ENCODE measurements at places on chromosomes 7 and 10.

GRCh38 chr10:123039632-123039930 lies 30.8 kb downstream of the ACADSB start:
- DNase-seq, result no peak

GRCh38 chr7:111090846-111091245 lies at the start of gene LRRN3:
LRRN3 (plus strand) TSS chr7:111091127; CDS start chr7:111122773, 31,646 bp downstream.
- no peak for DNase-seq

DNA sequence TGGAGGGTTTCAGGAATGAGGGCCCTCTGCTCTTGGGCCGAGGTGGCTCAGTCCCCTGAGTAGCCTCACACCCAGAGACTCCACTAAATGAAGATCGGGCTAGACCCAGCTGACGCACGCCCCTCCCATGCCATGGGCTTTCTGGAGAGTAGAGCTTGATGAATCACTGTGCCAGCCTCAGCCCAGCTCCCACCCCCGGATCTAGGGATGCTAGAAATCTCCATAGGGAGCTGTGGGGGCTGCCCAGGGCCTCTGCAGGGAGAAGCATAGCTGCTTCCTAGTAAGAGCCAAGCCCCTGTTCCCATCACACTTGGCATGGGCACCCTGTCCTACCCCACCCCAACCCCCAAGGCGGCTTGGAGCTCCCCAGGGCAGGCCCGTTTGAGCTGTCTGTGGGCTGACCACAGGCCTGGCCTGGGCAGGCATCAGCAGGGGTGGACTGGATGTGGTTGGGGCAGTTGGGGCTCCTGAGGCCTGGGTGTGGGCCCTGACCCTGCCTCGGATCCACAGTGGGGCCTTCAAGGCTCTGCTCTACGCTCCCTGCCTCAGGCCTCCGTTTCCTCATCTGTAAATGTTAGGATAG lies 121.2 kb downstream of the ZMIZ1 start:
- DNase-seq, result no peak

DNA sequence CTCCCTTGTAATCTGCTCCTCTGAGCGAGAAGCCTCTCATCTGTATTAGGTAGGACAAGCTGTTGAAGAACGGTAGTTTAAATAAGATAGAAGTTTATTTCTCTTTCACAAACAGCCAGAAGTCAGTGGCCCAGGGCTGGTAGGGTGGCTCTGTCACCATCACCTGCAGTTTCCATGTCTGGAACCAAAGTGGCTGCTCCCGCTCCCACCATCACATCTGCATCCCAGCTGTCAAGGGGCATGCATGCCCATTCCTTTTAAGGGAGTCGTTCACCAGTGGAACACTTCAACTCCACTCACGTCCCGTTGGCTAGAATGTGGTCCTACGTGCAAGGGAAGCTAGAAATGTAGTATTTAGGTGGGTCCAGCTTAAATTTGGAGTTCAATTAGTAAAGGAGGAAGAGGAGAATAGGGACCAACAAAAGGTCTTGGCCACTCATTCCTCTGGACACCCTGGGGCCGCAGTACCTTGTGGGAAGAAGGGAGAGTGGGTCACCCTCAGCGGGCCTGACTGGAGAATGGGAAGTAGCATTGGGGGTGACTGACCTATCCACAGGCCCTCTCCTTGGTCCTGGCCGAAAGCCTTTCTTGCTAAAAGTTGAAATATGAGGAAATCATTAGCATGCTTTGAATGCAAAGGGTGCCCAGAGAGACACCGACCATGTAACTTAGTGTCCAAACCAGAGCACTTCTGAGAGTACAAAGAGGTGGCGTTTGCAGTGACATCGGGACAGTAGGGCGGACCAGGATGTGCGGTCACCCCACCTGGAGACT lies 48.0 kb downstream of the ELFN1 start:
- no peak for DNase-seq

GRCh38 chr7:121049897-121050296 lies 61.4 kb downstream of the CPED1 start:
- no peak for DNase-seq

GRCh38 chr7:79458796-79459195 lies 5.3 kb upstream of the MAGI2 start:
- no peak for DNase-seq

- no peak for DNase-seq
Measured at GRCh38 chr7:32115831-32116230, 45.6 kb upstream of the PDE1C start.

DNA sequence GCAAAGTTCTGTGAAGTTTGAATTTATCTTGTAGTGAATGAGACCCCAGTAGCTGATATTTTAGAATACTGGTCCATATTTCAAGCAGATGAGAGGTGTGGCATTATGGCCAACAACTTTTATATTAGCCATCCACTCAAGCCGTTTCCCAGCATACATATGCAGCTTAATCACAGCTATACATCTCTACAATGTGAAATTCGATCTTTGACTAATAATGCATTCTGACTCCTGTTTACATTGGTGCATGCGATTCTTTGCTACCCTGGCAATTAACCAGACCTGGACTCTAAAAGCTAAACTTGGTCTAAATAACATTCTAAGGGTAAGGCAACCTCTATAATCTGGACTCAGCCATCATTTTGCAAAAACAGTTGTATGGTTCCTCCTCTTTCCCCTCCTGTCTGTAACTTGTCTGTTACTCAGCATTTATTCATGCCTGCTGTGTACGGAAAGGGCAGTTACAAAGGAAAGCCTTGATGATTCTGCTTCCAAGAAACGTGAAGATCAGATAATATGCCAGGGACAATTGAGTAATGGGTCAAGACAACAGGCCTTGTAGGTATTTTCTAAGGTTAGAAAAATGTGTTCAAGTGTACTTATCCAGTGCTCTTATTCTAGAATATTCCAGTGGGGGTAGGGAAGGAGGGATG lies 50.6 kb downstream of the PNLIPRP2 start:
- no peak for DNase-seq

All from thoracic aorta (tissue), 2 donors.